ENCODE measurements at places on chromosomes 5 and 9. TPM values are rescaled to one million over a fixed set of nuclear protein-coding genes. Genes with fewer than 3 reads are reported as not detected.
A peak's percentile ranks its signal among the peaks of the same experiment; 100 is the strongest.

DNA sequence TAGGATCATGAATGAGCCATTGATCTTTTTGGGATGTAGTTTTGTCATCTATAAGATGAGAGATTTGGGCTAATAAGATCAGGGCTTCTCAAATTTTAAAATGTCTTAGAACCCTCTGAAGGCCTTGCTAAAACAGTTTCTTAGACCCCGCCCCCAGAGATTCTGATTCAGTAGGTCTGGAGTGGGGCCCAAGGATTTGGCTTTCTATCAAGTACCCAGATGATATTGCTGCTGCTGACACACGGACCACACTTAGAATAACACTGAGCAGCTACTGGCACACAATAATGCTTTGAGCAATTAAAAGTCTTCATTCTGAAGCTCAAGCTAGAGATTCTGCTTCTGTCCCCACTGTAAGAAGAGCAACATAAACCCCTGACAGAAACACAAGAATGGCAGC is 216.7 kb downstream of the SMARCA2 start:
- DNase-seq: no peak

DNA sequence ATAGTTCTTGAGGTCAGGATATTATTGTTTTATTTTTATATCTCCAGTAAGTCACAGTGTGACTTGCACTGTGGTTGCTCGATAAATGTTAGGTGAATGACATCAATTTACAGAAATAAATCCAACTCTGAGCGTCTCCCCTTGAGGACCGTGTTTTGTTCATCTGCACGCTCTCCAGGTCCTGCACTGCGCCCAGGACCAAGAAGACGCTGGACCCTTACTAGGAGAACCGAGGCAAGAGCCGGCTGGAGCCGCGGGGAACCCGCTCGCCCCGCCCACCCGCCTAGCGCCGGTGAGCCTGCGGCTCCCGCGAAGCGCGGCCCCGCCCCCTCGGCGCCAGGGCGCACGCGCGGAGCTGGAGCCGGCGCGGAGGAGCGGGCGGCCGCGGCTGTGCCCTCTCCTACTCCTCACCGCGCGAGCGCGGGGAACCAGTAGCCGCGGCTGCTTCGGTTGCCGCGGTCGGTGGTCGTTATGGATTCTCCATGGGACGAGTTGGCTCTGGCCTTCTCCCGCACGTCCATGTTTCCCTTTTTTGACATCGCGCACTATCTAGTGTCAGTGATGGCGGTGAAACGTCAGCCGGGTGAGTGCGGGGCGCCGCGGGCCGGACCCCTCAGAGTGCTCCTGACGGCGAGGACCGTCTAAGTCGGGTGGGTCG is at the start of gene TMEM38B:
TSS of gene TMEM38B (plus strand) at position 352 of the 658 bp plus-strand sequence. CDS start at position 472, 120 bp downstream.
- DNase-seq: peak; percentile 76

DNA sequence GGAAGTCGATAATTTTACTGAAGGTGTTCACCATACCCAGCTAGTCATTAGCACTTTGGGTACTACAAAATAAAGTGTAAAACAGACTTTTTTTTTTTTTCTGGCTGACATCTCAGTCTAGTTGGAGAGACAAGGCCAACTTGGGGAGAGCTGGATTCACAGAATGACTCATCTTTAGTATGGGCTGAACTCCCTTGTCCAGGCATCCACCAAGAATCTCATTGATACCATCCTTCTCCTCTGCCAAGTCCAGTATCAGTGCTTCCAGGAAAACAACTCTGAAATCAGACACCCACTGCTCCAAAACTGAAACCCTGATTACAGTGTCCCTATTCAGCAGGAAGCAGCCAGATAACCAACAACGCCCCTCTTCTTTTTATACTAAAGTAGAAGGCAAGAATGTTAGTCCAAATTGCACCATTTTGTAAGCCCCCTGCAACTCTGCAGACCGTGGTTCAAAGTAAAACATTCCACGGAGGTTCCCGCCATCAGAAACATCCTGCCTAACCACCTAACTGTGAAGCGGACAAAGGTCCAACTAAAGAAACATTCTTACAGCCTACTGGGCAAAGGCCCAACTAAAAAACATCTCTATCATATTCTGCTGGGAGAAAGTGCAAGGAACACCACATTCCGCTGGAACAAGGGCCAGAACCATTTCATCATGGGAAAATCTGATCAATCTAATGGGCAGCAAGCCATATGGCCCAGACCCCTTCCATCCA is 728.2 kb downstream of the BRINP1 start:
- DNase-seq: no peak

KIAA0825 gene
- 0.08 TPM for total RNA-seq

OTP gene
- total RNA-seq: not detected

SNAPC4 gene
- 7.1 TPM for total RNA-seq

SPATA31D1 gene
- not detected for total RNA-seq

FSD1L gene
- total RNA-seq: 2.7 TPM

DNA sequence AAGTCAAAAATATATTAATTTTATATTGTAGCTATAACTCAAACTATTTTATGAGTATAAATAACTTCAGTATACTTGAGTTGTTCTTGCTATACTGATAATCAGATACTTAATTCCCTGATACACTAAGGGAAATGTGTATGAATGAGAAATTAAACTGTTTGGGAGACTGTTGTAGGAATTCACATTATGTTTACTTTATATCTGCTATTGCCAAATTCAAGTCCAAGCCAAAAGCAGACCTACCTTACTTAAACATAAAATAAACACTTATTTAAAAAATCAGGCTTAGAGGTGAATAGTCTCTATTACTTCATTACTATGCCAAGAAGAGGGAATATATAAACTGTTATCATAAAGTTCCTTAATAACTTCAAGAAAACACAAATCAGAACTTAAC is 13.2 kb downstream of the NR3C1 start:
- no peak for DNase-seq

DNA sequence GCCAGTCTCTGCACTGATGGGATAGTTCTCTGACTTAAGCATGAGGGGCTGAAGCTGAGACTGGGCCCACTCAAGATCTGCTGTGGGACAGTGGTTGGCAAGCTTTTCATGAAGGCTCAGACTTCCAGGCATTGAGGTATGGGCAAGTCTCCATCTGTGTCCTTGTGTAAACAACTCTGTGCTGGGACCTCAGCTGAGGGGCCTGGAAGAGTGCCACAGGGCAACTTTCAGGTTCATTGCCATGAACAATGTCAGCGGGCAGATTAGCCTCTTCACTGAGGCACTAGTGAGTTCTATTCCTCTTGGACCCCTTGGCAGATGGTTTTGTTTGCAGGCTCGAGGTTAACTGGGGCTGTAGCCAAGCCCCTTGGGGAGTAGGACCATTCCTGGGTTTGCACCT is 127.1 kb downstream of the MRPS30 start:
- no peak for DNase-seq

GRCh38 chr9:127273326-127273725 is 8.8 kb downstream of the GARNL3 start:
- DNase-seq: no peak

TNC gene
- total RNA-seq: 106 TPM

GRCh38 chr9:5543875-5544702 is 33.8 kb downstream of the PDCD1LG2 start:
- DNase-seq: no peak

NR4A3 gene
- 37.7 TPM for total RNA-seq

DNA sequence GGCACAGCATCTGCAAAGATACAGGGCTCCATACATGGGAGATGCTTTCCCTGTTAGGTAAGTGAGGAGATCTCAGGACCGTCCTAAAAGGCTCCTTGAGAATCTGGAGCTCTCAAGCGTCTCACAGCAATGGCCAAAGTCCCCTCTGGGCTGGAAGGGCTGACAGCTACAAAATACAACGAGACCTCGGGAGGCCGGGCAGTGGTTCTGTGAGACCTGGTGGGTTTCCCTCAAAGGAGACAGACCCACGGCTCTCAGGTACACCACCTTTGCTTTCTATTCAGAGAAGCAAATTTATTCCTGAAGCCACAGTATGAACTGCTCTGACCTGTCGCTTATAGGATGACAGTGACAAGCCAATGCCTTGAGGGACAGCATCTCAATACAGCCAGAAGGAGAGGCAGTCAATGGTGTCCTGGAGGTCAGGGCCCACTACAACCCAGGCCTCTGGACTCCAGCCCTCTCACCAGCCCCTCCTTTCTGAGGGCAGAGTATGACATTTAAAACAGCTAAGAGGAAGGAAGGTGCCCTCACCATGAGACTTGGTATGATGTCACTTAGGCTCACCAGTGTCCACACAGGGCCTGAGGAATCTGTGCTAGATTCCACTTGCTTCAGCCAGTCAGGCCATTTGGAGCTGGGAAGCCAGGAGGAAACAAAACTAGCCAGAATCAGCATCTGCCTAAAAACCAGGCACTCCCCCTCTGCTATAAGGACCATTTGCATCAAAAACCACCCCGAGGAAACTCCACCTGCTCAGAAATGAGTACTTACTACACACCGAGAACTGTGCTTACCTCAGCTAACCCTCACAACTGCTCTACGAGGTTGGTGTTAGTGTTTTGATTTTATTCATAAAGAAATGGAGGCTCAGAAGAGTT is 86.5 kb upstream of the FSTL4 start:
- DNase-seq: no peak

CDH6 gene
- total RNA-seq: not detected

DNA sequence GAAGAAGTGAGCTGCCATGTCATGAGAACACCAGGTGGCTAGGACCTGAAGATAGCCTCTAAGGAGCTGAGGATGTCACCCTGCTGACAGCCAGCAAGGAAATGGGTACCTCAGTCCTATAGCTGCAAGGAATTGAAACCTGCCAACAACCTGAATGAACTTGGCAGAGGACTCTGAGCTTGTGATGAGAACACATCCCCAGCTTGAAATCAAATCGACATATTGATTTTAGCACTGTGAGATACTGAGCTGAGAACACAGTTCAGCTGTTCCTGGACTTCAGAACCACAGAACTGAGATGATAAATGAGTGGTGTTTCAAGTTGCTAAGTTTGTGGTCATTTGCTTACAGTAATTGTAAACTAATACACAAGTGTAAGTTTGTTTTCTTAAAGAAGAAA is 5.5 kb upstream of the RASEF start:
- DNase-seq: no peak

- no peak for DNase-seq
Observed at GRCh38 chr5:180119903-180120236, 48.3 kb upstream of the RNF130 start.

GRM6 gene
- not detected for total RNA-seq
